Breast epithelium (tissue), 4 donors: ENCODE measurements at places on chromosomes 4 and X. TPM values are rescaled to one million over a fixed set of nuclear protein-coding genes. Genes with fewer than 3 reads are reported as not detected.

The UCP1 gene
- total RNA-seq = 1.3 TPM

- no peak for DNase-seq
These were observed 4.1 kb downstream of the BMX start for GRCh38 chrX:15504661-15505060.

DNA sequence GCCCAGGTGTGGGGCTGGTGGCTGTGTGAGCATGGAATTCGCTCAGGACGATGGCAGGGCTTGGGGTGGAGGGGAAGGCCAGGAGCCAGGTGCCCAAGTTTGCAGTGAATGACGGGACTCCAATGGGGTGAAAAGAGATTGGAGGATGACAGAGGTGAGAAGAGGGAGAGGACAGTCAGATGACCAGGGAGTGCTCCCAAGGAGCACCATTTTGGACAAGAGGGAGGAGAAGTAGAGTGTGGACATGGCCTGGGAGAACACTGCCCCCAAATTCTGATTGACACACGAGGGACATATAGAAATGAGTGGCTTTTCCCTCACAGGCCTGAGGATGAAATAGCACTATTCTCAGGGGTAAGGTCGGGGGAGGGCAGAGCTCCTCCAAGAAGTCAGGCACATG lies 6.7 kb downstream of the MRFAP1 start:
- DNase-seq = no peak

GRCh38 chr4:69656653-69657158 lies 3.7 kb upstream of the UGT2A1 start:
- no peak for DNase-seq

- no peak for DNase-seq
These were observed 2.9 kb upstream of the CXCL1 start for GRCh38 chr4:73866246-73866645.

DNA sequence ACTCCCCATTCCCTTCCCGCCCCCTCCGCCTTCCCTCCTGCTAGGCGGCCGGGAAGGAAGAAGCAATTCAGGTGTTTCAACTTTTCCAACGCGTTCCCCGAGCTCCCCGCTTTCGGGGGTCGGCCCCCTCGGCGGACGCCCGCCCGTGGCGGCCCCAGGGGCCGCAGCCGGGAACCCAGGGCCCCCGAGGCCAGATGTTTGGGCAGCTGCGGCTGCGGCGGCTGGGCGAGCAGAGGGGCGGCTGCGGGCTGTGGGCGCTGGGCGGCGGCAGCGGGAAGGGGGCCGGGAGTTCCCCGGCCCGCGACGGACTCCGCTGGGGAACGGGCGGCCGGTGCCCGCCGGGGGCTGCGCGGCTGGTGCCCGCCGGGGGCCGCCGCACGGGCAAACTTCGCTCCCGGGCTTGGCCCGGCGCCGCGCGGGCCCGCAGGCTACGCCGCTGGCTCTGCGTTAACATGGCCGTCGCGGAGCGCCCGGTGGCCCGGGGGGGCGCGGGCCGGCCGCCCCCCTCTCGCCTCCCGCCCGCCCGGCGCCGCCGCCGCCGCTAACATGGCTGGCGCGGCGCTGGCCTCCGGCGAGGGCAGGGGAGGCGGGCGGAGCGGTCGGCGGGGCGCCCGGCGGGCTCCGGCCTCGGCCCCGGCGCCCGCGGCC lies 510 bp downstream of the HMGB3 start:
- DNase-seq = no peak

DNA sequence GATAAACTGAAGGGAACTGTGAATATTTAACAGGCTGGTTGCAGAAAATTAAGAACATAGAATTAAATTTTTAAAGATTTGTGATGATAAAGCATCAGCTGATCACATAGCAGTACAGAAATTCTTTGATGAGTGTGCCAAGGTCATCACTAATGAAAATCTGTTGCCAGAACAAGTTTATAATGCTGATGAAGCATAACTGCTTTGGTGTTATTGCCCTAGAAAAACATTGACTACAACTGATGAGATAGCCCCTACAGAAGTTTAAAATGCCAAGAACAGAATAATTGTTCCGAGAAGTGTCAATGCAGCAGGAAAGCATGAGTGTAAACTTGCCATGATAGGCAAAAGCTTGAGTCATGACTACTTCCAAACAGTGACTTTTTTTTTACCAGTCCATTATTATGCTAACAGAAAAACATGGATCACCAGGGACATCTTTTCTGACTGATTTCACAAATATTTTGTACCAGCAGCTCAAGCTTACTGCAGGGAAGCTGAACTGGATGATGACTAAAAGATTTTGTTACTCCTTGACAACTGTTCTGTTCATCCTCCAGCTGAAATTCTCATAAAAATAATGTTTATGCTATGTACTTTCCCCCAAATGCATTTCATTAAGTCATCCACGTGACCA lies 1136.6 kb downstream of the FAT4 start:
- no peak for DNase-seq

DNA sequence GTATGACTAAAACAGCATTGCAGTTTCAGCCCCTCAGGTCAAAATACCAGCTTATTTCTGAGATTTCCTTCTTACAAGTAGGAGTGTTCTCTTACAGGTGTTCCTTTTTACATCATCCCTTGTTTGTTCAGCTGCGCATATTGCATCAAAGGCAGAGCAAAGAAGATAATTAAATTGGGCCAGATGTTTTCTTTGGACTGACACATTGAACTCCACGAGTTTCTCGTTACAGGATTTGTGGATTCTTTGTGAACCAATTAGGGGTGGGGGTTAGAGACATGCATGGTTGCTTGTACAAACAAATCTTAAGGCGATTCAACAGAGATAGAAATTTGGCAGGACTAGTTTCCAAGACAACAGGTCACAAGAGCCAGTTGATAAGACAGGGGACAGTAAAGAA lies 95.7 kb downstream of the SPANXN4 start:
- DNase-seq = no peak
